T-helper 22 cell (primary cell): ENCODE measurements at places on chromosomes 4 and X.

- no peak for DNase-seq
Measured at GRCh38 chr4:104795264-104795939, 300.7 kb upstream of the CXXC4 start.

DNA sequence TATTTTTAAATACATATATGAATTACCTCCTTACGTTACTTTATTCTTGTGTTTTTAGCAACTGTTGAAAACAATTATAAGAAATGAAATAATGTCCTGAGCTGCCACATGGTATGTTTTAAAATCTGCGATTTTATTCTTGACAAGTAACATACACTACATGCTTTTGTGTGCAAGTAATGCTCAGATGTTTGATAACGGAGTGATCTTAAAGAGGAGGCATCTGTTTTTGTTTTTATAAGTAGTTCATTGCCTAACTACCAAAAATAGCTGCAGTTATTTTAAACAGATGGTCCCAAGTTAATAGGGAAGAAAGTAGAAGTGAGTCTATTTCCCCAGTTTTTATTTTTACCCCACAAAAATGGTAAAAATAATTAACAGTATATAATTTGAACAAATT is 55.2 kb downstream of the GAB1 start:
- no peak for DNase-seq

GRCh38 chr4:16480011-16480410 is 253.7 kb upstream of the TAPT1 start:
- DNase-seq, result no peak

- no peak for DNase-seq
Measured at GRCh38 chrX:132030264-132030663, 7.2 kb downstream of the STK26 start.

- DNase-seq, result no peak
Measured at GRCh38 chr4:87321888-87322287, 794 bp downstream of the HSD17B13 start.

- no peak for DNase-seq
Measured at GRCh38 chr4:123553279-123553678, 156.7 kb downstream of the SPRY1 start.

GRCh38 chr4:78768452-78769180 is 7.5 kb upstream of the BMP2K start:
- no peak for DNase-seq

GRCh38 chrX:149799938-149800337 is 18.2 kb downstream of the MAGEA9 start:
- DNase-seq, result no peak

GRCh38 chr4:30005995-30006394 is 714.2 kb upstream of the PCDH7 start:
- DNase-seq, result no peak

GRCh38 chr4:67204441-67204840 is 340.9 kb downstream of the CENPC start:
- no peak for DNase-seq

DNA sequence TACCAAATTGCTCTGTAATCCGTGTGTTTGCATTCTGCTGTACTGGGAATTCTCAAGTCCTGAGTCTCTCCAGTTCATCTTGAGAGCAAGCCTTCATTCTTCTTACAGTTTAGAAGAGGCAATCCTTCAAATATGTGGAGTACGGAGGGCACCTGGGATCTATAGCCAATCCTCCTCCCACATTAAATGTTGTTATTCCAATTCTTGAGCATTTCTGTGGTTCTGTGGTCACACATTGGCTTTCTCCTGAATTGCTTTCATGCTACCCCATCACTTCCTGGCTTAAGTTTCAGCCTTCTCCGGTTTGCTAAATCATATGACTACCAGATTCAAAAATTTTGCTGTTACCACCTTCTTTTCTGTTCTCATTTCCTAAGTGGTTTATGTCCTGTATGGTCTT is 611.1 kb downstream of the PCDH19 start:
- DNase-seq, result no peak

- DNase-seq, result no peak
Measured at GRCh38 chr4:53113431-53114225, 251.5 kb downstream of the RASL11B start.

DNA sequence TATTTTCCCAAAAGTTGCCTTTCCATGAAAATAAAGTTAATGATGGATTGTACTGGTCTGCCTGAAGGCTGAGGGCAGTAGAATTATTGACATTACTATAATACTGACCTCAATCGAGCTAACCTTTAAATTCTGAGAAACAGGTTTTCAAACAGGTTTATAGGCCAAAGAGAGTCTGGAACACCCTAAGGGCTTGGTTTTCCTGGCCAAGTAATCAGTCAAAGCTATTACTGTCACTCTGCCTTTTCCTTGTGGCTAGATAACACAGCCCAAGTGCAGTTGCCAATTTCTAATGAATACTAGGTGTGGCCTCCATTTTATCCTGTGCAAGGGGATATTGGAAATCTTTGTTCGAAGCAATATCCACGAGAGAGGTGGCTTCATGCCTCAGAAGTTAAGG is 75.2 kb downstream of the INTS12 start:
- DNase-seq, result no peak

DNA sequence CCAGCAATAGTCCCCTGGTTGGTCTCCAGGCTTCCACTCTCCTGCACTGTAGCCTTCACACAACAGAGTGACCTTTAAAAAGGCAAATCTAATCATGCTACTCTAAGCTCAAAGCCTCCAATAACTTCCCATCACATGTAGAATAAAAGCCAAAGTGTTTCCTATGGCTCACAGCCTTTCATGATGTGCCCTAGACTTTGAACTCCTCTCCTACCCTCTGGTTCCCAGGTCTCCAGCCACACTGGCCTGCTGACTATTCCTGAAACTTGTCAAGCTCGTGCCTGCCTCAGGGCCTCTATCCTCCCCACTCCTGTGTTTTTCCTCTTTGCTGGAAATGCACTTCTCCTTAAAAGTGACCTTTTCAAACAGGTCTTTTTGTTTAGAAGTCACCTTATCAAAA is 3.1 kb downstream of the MANBA start:
- DNase-seq, result no peak

DNA sequence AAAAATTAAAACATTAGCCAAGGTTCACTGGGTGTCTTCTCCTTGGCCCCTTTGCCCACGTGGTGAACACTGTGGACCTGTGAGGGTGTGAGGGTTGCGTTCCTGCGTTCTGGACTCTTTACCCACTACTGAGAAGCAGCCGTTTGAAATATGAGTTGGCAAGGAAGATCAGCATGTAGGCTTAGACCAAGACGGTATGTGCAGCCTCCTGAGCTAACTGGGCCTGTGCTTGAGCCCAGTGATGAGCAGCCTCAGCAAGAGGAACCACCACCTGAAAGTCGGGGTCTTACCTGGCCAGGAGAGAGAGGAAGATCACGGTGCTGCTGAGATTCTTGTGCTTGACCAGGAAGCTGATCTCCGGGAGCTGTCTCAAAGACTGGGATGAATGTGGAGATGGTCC is 19.5 kb downstream of the RGS12 start:
- DNase-seq, result no peak

GRCh38 chr4:79540143-79540542 is 132.1 kb upstream of the GK2 start:
- DNase-seq, result no peak

- DNase-seq, result no peak
Measured at GRCh38 chrX:30714138-30714537, 60.9 kb downstream of the GK start.

- no peak for DNase-seq
Measured at GRCh38 chr4:57148177-57148576, 38.0 kb upstream of the IGFBP7 start.

DNA sequence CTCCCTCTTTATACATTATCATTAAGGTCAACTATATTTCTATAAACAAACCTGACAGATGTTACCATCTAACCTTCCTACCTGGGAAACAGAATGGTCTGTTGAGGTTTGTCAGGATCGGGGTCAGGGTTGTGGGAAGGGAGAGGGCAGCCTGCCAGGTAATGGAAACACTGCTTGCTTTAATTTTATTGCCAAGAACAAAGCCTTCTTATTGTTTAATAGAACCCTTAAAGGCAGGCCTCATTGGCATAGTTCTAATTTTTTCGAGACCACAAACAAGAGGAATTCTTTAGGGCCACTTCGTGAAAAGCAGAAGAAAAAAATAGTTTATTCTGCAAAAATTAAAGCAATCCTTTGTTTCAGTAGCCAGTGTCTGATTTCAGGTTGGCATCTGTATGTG is 113.2 kb downstream of the MID1 start:
- no peak for DNase-seq

DNA sequence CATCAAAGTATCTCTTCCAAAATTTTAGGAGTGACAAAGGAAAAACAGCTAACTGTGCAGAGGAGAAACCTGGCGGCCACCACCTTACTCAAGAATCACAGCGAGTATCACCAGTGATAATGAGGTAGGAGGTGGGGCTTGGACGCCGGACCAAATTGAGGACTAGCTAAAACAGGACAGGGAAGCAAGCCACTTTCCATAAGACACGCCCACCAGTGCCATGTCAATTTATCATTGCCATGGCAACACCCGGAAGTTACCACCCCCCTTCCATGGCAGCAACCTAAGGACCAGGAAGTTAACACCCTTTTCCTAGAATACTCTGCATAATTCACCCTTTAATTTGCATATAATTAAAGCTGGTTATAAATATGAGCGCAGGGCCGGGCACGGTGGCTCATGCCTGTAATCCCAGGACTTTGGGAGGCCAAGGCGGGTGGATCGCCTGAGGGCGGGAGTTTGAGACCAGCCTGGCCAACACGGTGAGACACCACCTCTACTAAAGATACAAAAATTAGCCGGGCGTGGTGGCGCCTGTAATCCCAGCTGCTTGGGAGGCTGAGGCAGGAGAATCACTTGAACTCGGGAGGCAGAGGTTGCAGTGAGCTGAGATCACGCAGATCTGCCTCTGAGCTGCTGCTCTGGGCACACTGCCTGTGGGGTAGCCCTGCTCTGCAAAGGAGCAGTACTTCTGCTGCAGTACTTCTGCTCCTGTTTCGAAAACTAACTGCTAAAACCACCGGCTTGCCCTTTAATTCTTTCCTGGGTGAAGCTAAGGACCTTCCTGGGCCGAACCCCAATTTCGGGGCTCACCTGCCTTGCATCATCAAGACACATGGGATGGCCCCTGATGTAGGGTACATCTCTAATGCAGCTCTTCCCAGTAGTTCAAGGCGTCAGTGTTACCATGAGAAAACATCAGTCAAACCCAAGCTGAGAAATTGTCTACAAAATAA is 116.7 kb downstream of the HMX1 start:
- DNase-seq, result no peak

- DNase-seq, result no peak
Measured at GRCh38 chrX:23403849-23404248, 69.2 kb downstream of the PTCHD1 start.

DNA sequence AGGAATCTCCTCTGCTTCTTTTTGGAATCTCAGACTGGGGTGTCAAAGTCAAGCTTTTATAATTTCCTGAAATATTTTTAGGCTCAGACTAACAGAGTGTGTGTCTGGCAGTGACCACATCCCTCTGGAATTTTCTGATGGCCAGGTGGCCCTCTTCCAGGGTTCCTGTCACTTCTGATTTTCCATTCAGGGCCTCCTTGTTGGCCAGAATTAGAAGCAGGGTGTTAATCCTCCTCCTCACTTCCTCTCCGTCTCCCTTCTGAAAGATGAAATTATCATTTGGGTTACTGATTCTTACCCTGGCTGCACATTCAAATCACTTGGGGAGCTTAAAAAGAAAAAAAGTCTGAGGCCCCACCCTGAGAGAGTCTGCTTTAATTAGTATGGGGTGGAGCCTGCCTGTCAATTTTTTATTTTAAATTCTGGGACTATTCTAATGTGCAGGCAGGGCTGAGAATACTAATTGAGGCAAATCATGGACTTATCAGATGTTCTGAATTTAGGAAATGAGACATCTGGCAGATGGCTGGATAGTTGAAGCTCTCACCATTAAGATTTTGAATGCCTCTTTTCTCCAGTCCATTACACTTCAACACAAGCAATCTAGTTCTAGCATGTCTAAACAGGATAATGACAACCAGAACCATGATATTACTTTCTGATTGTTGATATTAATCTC is 43.2 kb downstream of the HAND2 start:
- no peak for DNase-seq

- no peak for DNase-seq
Measured at GRCh38 chrX:22366906-22367305, 94.2 kb downstream of the CBLL2 start.

DNA sequence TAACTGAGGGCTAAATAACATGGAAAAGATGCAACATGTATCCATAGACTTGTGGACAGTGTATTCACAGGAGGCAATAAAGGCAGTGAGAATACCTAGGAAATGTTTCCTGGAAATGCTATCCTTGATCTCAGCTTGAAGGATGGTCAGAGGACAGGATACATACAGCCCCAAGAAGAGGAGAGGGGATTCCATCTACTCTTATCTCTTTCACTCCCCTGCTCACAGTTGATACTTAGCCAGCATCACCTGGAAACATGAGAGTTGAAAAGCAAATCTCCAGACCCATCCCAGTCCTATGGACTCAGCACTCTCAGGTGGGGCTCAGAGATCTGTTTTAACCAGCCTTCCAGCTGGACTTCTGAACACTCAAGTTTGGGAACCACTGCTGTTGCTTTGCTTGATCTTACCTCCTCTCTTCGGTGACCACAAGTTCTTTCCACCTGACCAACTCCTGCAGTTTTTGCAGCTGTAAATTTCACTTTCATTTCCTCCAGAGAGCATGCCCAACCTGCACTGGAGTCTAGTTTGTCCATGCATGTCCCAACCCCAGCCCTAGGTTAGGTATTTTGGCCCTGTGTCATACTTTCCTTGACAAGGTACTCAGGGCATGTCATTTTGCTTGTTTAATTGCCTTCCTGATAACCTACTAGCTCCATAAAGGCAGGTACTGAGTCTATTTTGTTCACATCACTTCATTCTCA is 10.4 kb downstream of the RELL1 start:
- DNase-seq, result no peak

DNA sequence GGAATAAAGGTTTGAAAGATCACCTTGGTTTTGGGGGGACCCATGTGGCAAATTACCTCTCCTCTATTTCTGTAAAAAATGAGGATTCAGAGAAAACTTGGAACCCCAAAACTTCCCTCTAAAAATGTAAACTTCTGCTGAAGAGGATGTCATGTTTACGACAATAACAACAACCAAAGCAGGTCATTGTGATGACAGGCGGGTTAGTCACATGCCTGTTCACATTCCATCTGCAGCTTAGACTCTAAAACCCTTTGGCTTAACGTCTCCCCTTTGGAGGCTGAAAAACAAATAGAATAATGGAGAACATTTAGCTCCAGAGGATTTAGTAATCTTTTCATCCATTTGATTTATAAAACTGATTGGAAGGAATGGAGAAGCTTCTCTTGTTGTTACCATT is 75.0 kb upstream of the FAM9C start:
- DNase-seq, result no peak

DNA sequence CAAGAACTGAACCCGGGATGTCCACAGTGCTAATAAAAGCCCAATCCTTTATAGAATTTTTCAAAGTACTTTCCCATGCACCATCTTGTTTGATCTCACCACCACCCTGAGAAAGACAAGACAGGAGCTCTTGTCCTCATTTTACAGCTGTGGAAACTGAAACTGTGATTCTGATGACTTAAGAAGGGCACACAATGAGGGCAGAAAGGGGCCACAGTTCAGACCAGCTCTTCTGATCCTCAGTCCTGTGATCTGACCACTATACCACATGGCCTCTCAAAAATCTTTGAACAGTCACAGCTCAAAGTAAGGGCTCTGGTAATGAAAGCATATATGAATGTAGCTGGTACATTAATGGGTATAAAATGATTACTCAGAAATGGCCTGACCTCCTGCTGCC is 127.3 kb upstream of the CPEB2 start:
- no peak for DNase-seq

- no peak for DNase-seq
Measured at GRCh38 chr4:52195869-52196268, 144.8 kb downstream of the SPATA18 start.
